ENCODE measurements at places on chromosomes 12 and 14. TPM values are rescaled to one million over a fixed set of nuclear protein-coding genes. Genes with fewer than 3 reads are reported as not detected.

DNA sequence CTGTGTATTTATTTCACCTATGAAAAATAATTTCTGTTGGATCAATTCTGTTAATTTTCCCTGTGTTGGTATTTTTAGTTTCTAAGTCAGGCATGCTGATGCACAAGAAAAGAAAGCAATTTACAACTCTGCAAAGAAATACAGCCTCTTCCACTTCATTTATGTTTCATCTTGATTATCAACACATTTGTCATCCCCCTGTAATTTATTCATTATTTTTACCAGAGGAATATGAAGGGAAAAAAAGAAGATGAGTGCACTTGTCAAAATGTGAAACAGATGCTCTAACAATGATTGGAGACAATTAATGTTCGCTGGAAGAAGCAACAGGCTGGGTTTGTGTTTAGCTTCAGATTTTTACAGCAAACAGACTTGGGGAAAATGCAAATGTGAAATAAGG lies 958.5 kb upstream of the SEL1L start:
- H3K27me3 ChIP-seq = no peaks in the 10 kb centered on the region

The AGAP2 gene
- 26.7 TPM for total RNA-seq

The KCNMB4 gene
- 0.60 TPM for total RNA-seq

DNA sequence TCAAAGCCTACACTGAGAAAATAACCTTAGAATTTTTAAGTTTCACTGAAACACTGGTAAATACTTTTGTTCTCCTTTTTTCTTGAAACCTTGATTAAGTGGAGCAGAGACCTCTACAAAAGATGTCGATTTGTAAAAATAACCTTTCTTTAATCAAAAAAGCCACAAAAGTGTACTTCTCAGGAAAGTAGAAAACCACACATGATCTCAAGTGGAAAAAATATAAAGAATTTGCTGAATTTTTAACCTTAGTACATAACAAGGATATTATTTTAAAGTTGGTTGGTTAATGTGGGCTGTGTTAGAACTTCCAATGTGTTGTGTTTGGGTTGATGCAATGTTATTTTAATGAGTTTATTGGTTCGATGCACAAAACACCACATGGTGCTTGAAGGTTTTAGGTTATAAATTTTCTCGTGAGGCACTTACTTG lies 8.6 kb downstream of the LGR5 start:
- DNase-seq = no peak
- no peak overlapping the region for H3K27ac ChIP-seq
- no peaks in the 10 kb centered on the region for H3K4me1 ChIP-seq
- H3K4me3 ChIP-seq = no peak overlapping the region
- no peaks in the 10 kb centered on the region for H3K36me3 ChIP-seq

The B4GALNT1 gene
- 1.4 TPM for total RNA-seq

DNA sequence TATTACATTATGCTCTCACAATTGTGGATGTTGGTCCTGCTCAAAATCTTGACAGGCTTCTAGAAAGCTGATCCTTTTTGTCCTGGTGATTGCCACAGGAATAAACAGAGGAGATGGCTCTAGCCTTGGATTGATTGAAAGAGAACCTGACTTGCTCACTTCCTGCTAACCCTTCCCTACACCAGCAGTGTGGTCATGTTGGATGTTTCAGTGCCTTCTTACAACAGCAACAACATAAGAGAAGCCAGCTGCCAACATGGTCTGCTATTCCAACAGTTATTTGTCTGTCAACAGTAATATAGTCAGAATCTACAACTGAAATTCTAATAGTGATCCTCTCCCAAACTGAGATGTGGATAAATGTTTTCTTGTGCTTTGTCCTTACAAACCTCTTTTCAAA lies 311.6 kb upstream of the DIO2 start:
- no peak overlapping the region for H3K4me3 ChIP-seq
- H3K27ac ChIP-seq = no peak overlapping the region
- H3K4me1 ChIP-seq = no peaks in the 10 kb centered on the region
- H3K27me3 ChIP-seq = no peaks in the 10 kb centered on the region
